GM12864 (cell line): ENCODE measurements at places on chromosomes 3 and 15.

DNA sequence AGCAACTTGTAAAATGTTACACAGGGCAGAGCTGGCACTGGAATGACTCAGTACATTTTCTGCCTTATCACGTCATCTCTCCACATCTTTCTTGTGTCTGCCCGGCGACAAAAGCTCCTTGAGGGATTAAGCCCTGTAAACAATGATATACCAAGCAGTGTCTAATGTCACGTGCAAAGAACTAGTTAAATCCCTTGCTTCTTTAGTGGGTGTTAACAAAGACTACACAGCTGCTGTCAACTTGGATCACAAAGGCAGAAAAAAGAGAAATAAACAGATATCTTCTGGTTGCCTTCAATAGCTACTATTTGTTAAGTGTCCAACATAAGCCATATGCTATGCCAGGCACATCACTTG lies 48.1 kb upstream of the FRMD4B start:
- no peak for DNase-seq

DNA sequence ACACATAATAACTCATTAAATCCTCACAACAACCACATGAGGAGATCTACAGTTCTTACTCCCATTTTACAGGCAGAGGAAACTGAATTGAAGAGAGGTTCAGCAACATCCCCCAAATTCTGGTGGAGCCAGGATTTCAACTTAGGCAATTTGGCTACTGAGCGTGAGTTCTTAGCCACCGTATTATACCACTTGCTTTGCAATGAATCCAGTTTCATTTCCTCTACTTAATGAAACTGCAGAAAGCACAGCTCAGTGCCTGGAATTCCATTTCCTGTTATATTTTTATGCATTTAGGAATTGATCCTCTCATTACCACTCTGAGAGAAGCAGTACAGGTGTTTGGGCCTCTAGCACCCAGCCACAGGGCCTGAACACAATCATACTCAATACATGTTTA lies 4.3 kb downstream of the ZNF860 start:
- DNase-seq: no peak

GRCh38 chr3:45362758-45363157 lies 25.6 kb upstream of the LARS2 start:
- DNase-seq: no peak

- DNase-seq: no peak
Observed at GRCh38 chr3:45790596-45790995, 5.7 kb downstream of the SLC6A20 start.

DNA sequence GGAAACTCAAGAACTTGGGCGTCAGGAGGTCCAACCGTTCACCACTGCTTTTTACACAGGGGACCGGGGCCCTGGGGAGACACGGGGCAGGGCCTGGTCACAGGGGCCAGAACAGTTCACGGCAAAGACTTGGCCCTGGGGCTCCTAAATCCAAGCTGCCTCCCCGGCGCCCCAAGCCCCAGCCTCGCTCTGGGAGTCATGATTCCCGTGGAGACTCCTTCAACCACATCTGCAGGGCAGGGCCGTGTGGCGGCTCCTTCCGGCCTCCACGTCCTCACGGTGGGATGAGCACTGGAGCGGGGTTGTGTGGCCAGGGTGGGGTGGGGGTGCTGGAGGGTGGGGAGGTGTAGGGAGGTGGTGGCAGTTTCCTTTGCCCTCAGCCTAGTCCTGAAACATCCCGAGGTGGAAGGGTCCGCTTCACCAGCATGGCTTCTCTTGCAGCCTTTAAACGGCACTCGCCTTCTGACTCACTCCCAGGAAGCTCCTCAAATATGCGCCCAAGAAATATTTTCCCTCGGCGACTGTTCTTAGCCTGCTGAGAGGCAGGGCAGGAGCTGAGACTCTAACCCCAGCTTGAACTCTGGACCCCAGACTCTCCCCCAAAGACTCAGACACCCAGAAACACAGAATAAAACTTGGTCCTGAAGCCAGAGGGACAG lies 1.8 kb downstream of the MUC4 start:
- no peak for DNase-seq
